ENCODE measurements at places on chromosomes 3 and 15.

DNA sequence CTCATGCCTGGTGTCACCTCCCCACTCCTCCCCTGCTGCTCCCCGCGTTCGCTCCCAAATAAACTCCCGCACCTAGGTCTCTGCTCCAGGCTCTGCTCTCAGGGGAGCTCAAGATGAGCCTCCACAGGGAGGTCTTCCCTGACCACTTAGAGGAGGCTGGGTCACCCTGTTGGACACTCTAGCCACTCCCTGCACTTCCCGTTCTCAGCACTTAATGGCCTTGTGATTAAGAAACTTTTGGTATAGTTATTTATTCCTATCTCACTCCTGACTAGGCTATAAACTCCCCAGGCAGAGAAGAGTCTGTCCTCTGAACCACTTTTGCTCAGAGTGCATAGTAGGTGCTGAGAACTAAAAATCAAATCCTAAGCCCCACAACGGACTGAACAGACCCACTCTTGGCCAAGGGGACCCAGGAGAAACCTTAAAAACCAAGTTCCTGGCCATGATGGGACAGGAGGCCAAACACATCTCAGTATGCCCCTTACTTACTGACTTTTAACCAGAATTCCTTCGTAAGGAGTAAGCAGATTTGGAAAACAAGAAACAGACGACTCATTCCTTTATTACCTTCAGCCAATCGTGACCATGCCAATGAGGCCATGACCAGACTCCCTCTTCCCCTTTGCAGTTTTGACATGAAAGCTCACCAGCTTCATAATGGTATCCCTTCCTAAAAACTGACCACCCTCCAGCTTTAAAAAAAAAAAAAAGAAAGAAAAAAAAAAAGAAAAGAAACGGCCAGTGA lies 69.0 kb upstream of the HRH1 start:
- DNase-seq, result peak; percentile 55

DNA sequence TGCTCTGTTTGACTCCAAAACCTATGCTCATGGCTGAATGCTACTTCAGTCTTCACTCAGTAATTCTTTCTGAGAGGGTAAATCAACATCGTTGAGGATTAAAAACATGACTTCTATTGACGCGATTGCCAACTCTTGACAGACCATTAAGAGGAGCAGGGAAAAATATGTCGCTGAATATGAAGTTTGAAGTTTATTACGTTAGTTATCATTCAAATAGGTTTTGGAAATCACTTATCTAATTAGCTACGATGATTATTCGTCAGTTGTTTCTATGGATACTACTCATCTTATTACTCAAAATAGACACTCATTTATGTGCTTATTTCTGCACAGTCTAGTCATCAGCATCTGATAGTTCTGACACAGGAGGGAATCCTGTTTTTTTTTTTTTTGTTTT lies 279.2 kb upstream of the TBL1XR1 start:
- DNase-seq, result no peak

GRCh38 chr3:114308830-114309229 lies 15.0 kb downstream of the TIGIT start:
- no peak for DNase-seq

- DNase-seq, result no peak
Measured at GRCh38 chr15:95261546-95261945, 1030.2 kb downstream of the MCTP2 start.

DNA sequence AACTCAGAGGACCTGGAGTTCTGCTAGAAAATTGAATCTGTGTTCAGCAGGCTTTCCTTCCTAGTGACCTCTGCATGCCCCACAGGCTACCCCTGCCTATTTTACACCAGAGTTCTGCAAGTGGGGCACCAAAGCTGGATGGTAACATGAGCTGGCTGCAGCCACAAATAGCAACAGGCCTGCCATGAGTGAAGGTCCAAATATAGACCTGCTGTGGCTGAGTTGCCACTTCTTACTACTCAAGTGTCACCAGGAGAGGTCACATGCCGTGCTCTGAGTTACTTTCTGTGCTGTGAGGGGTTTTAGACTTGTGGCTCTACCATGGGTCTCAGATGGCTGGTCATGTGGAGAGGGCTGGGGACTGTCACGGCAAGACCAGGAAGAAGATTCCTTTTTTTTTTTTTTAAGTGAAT lies at the start of gene FSD2:
FSD2 (minus strand) TSS at position 76 of the 413 bp plus-strand sequence. CDS start 18,679 bp downstream, outside the sequence.
- no peak for DNase-seq

- DNase-seq, result no peak
Measured at GRCh38 chr3:18758047-18758704, 333.0 kb upstream of the SATB1 start.

DNA sequence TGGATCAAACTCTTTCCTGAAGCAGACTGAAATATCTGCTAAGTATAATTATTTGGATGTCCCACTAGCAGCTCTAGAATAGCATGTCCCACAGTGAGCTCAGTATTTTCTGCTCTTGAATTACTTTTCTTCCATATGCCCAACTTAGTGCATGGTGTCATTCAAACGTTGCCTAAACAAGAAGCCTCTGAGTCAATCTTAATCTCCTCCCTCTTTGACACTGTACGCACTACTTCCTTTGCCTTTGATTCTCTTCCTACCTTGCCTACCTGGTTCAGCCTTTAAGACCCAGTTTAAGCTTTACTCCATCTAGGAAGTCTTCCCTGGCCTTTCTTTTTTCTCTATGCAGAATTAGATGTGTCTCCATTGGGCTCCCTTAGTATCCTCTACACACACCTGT lies 54.5 kb downstream of the SEC22A start:
- DNase-seq, result no peak

- peak; percentile 62 for DNase-seq
Measured at GRCh38 chr3:62167566-62168262, 205.6 kb downstream of the FEZF2 start.

DNA sequence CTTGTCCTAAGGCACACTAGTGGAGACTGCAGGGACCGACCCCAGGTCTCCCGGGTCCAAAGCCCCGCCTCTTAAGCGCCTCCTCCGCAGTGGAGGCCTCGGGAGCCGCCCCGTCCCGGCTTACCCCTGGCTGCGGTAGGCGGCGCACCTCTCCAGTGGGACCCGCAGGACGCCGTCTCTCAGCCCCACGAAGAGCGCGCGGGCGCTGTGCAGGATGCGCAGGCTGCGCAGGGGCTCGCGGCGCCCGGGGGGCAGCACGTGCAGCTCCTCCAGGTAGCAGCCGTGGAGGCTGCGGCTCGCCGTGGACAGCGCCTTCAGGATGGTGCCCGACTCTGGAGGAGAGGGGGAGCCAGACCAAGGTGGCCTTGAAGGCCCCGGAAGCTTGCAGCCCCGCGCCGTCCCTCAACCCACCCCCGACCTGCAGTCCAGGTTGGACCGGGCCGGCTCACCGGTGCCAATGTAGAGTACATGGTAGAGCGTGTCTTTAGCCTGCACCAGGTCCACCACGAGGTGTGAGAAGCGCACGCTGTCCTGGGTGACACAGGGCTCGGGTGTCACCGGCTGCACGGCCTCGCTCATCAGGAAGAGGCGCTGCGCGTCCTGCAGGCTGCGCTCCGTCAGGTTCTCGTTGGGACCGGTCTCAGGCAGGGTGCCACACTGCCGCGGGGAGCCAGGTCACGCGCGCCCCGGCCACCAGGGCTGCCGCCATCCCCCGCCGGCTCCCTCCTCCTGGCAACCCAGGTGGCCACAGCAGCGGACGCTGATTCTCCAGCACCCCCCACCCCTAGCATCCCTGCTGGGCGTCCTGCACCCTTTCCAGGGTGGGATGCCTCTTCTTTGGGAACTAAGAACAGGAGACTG lies 105.5 kb downstream of the SEMA5B start:
- no peak for DNase-seq

DNA sequence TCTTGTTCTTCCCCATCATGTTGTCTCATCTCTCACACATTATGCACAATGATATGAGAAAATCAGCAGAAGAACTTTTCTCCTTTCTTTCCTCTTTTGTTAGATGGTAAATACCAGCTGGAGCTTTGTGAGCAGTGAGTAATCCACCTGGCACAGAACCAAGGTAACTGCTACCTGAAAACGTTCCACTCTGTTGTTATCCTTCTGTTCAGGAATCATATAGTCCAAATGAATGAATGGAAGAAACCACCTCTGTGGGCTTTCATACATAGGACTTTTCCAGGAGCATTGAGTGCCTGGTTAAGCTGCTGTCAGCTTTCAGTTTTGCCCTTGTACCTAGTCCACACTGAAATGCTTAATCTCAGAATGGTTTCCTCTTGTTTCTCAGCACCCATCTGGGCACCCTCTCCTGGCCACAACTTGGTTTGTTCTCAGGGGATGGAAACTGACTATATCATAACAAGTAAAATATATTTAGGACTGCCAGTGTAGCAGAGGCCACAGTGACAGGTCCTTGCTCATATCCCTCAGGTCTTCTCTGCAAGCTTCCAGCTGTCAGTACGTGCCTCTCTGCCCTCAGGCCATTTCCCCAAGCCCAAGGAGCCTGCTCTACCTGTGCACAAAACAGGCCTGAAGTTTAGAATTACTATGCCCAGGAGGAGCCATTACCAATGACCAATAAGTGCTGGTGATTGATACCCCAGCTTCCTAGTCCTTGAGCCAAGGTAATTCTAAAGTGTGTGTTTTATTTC lies 23.5 kb upstream of the SLC4A7 start:
- DNase-seq, result no peak

- no peak for DNase-seq
Measured at GRCh38 chr3:99627062-99627826, 11.2 kb upstream of the COL8A1 start.

GRCh38 chr3:32593903-32594525 lies 23.4 kb upstream of the DYNC1LI1 start:
- DNase-seq, result peak; percentile 60

DNA sequence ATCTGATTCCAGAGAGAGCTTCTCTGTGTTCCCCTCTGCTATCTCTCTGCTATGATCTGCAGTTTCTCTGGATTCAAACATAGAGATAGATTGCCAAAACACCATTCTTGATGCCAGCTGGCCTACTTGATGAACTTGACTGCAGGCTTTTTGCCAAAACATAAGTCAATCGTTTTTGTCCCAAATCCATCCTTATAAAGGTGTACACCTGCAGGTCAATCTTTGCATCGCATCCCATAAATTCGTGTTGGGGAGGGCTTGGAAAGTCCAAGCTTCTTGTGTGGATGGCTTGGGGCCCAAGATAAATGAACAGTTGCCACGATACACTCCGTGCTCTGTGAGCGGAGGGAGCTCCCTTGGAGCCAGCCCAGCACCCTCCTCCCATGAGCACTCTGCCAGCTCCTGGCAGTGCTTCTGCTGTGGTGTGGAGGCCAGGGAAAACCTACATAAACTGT lies 2.7 kb downstream of the CERS3 start:
- DNase-seq, result no peak

GRCh38 chr3:105493305-105493892 lies 126.7 kb downstream of the ALCAM start:
- DNase-seq, result no peak

GRCh38 chr3:138434276-138434874 lies at the start of gene ESYT3:
ESYT3 (plus strand) TSS chr3:138434616; CDS start chr3:138434799, 183 bp downstream.
- DNase-seq, result peak; percentile 62

- no peak for DNase-seq
Measured at GRCh38 chr15:64158363-64159134, 4.3 kb downstream of the PPIB start.

DNA sequence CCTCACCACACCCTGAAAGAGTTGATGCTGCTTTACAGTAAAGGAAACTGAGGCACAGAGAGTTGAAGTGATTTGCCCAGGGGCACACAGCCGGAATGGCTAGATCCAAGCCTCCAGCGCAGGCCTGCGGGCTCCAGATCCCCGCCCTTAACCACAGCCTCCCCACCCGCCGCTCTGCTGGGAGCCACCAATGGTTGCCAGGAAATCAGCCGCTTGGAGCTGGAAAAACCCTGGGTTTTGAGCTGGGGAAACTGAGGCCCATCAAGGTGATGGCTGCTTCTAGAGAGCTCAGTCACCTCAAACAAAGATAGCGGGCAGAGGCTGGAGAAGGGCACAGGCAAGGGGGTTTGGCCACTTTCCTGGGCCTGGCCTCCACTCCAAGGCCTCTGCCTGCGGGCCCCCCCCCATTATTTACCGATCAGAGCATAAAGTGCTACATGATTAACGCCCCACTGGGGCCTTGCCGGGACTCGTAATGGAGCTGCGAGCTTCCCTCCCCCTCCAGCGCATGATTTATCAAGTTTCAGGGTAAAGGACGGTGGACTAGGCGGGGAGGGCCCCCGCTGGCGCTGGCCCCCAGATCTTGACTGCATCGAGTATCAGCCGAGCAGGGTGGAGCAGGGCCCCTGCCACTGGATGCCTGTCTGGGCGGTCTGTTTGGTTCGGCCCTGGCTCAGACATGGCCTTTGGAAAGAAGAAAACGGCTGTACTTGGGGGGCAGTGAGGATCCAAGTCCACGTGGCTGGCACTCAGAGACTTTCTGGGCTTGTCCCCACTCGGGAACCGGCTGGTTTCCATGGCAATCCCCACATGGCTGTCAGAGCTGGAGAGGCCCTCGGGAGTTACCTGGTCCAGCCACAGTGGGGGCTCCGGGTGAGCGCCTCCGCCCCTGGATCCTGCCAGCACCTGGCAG lies 9.1 kb downstream of the PLXND1 start:
- DNase-seq, result peak; percentile 65

DNA sequence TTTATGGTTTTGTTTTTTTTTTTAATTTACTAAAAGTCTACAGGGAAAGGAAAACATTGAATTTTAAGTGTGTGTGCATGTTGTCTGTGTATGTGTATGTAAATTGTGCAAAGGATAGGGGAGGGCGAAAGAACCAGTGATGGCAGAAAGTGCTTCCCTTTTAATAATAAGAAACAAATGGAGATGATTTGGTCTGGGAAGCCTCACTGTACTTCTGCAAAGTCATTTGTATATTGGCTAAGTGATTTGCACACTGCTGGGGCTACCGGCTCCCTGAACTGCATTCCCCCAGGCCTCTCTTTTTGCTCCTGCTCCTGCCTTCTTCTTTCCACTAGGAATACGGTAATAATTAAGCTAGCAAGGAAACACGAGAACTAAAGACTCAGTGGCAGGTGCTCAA lies 101.2 kb downstream of the CD47 start:
- DNase-seq, result no peak

DNA sequence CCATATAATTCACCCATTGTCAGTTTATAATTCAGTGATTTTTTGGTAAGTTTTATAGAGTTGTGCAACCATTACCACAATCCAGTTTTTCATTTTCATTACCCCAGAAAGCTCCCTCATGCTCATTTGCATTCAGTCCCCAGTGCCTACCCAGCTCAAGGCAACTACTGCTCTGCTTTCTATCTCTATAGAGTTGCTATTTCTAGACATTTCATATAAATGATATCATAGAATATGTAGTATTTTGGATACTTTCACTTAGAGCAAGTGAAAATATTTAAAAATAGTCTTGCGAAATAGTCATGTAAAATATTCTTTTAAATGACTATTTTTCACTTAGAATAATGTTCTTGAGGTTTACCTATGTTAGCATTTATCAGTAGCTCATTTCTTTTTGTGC lies 42.1 kb downstream of the ZNF654 start:
- no peak for DNase-seq

DNA sequence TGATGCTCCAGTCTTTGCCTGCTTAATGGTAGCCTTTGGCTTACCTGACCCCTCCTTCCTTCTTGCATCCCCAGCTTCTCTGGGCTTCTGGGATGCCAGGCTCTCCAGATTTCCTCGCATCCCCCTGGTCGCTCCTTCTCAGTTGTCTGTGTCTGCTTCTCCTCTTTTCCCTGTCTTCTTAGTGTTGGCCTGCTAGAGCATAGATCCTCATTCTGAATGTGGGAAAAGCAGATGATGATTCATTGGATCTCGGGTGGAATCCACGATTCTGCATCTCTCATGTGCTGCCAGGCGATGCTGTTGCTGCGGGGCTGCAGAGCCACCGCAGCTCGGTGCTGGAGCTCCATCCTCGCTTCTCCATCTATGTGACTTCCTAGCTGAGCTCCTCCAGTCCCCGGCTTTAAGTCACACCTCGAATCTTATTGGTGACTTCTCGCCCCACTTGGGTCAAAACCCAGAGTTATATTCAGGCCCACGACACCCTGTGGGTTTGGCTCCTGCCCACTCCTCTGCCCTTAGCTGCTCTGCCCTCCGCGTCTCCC lies 47.4 kb downstream of the CGNL1 start:
- no peak for DNase-seq
